ENCODE measurements at places on chromosomes 16 and 17.

- DNase-seq = no peak
Observed at GRCh38 chr17:17883801-17884200, 47.0 kb upstream of the SREBF1 start.

DNA sequence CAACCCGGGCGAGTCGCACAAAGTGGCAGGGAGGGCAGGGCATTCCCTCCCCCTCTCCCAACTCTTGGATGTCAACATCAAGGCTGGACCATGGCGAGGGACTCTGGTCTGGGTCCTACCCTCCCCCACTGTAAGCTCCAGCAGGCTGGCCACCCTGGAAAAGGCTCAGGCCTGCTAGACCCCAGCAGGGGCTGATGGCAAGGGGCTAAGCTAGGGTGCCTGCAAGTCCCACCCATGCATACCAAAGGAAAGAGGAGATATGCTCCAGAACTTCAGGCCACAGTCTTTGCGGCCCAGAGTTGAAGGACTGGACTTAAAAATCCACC, 19.9 kb downstream of the ST3GAL2 start:
- no peak for DNase-seq

- no peak for DNase-seq
Observed at GRCh38 chr16:86661706-86662105, 83.4 kb downstream of the FOXL1 start.

DNA sequence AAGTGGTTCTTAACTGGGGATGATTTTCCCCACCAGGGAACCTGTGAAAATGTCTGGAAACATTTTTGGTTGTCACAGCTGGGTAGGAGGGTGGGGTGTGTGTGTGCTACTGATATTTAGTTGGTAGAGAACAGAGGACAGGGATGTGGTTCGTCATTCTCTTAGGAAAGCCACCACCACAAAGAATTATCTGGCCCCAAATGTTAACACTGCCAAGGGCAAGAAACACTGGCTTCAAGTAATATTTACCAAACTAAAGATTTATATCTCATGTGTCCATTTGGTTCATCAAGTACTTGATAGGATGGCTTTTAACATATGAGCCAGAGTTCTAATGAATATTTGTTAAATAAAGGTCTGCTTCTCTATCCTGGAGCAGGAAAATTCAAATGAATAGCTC, 19.5 kb downstream of the MPHOSPH6 start:
- DNase-seq = no peak

DNA sequence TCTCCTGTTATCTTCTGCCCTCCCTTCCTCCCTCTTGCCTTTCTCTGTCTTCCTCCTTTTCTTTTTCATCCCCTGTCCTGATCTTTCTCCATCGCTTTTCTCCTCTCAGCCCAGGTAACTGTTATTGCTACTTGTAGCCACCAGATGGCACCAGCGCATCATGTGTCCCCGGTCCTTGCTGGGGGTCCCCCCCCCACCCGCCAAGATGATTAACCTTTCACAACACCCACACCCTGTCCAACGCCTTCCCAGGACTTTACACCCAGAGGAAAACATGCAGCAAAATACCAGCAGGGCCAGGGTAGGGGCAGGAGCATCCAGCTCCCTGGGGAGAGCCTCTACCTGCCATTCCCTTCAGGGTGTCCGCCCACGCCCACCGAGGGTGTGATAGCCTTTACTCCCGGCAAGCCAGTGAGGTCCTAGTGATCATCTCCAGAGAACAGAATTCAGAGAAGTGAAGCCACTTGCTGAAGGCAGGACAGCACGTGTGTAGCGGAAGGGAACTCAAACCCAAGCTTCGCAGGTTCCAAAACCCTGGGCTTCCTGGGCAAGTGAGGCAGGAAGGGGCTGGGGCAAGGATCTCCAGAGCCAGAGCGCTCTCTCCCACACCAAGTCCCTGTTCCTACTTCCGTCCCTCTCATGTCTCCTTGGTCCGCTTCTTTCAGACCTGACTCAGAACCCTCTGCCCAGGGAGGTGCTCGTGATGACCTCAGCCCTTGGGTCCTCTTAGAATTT, 13.4 kb upstream of the TAC4 start:
- DNase-seq = no peak

- DNase-seq = no peak
Observed at GRCh38 chr16:84052071-84052622, 9.6 kb upstream of the SLC38A8 start.

DNA sequence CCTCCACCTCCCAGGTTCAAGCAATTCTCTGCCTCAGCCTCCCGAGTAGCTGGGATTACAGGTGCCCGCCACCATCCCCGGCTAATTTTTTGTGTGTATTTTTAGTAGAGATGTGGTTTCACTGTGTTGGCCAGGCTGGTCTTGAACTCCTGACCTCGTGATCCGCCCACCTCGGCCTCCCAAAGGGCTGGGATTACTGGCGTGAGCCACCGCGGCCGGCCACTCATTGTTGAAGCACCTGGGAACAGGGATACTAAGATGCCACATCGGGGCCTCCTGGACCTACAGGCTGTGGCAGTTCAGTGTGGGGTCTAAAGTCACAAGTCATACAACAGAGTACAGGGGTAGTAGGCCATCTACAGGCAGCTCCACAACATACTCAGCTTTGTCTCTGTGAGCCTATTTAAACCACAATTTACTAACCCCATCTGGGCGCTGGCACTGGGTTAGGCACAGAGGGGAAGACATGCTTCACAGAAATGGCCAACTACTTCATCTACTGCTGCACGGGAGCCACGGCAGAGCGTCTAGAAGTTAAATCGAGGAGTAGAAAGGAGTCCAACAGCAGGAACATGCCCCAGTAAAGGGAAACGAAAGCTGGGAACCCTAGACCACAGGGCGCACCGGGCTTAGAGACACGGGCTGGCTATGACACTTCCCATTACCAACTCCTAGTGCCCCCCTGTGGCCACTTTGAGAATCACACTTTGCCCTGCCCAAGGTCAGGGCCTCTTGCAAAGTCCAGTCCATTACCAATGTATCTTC, 4.3 kb downstream of the VAMP2 start:
- peak; percentile 33 for DNase-seq

DNA sequence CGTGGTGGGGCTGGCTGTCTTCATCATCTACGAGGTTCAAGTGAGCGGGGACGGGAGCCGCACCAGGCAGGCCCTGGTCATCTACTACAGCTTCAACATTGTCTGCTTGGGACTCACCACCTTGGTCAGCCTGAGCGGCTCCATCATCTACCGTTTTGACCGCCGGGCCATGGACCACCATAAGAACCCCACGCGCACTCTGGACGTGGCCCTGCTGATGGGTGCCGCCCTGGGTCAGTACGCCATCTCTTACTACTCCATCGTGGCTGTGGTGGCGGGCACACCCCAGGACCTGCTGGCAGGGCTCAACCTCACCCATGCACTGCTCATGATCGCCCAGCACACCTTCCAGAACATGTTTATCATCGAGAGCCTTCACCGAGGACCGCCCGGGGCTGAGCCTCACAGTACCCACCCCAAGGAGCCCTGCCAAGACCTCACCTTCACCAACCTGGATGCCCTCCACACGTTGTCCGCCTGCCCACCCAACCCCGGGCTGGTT, 5.1 kb upstream of the OTOP3 start:
- no peak for DNase-seq

GRCh38 chr16:88472637-88473205, 19.6 kb downstream of the ZFPM1 start:
- DNase-seq = no peak

DNA sequence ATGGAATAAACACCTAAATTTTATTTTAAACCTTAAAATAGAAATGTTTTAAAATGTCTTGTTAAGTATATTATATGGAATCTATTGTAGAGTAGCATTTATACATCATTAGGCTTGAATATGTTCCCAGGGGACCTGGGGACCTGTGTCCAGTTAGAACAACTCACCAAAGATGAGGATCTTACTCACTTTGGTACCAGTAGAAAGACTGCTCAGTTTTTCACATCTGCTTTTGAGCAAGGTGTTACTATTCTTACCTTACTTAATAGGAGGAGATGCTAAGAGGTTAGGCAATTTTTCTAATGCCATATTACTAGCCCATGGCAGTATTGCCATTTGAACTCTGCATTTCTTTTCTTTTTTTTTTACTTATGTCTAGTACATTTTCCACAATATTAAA, 14.7 kb downstream of the STXBP4 start:
- no peak for DNase-seq

GRCh38 chr17:7824021-7824924, 9.7 kb upstream of the KDM6B start:
- no peak for DNase-seq

Measured in NCI-H1092 (cell line).